ENCODE measurements at places on chromosomes 2 and 18.

GRCh38 chr2:167814881-167815718 is 432.3 kb downstream of the STK39 start:
- no peak for DNase-seq

GRCh38 chr2:200077210-200077650 is 121.8 kb downstream of the MAIP1 start:
- no peak for DNase-seq

GRCh38 chr2:26491563-26492167 is 13.7 kb upstream of the OTOF start:
- no peak for DNase-seq

DNA sequence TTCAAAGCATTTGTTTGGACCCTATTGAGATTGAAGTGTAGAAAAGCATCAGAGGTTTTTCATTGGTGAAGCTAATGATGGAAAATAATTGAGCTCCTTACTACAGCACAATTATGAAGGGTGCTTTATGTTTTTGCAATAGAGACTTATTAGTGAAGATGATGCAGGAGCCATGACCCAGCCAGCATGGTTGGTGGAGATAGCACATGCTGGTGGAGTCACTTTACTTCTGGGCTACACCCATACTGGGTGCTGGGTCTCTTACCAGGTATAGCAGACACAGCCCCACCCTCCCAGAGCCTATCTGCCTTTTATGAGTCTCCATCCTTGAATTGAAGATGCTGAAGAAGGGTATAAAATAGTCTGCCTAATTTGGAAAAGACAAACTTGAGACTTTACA is 3.6 kb downstream of the ACP1 start:
- no peak for DNase-seq

DNA sequence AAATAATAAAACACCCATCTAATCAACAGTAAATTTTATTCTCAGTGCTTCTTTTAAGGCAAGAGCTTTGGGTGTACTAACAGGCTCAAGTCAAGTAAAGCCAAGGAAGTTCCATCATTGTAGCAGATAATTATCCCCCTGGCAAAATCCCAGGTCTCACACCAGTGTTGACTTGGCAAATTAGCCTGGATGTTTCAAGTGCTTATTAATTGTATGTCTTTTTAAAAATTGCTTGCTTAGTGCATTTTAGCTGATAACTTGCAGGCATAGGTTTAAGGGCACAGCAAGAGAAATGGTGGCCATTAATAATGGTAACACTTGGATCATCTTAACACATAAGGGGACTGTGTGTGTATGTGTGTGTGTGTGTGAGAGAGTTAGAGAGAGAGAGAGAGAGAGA is 42.0 kb upstream of the FMNL2 start:
- no peak for DNase-seq

DNA sequence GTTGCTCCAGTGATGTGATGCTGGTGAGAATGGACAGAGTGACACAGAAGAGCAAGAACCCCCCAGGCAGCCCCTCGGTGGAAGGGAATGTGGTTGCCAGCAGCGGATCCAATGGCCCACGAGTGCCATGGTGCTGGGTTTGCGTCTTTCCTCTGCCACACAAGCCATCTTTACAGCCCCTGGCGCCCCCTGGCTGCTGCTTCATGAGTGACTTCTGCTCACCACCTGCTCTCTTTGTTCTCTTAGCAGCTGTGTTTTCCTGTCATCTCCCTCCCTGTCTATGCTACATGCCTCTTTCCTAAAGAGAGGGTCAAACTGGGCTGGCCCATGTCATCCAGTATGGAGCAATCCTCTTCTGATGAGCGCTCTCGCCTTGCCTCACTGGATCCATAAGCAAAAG is 300.0 kb upstream of the SMIM21 start:
- peak; percentile 24 for DNase-seq

GRCh38 chr2:24471662-24472061 is 19.4 kb upstream of the NCOA1 start:
- no peak for DNase-seq

- no peak for DNase-seq
Observed at GRCh38 chr2:112889976-112890375, 21.0 kb upstream of the IL37 start.

DNA sequence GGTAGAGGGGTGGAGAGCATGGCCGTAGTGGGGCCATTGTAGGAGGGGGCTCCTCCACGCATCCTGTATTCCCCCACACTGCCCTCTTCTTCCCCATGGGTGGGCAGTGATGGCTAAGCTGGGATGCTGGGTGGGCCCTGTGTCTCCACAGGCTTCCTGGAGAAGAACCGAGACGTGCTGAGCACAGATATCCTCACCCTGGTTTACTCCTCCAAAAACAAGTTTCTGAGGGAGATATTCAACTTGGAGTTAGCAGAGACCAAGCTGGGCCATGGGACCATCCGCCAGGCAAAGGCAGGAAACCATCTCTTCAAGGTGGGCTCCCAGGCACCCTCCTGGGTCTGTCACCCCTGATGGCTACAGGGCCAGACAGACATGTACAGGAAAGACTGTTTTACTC is 52.8 kb downstream of the MYO7B start:
- no peak for DNase-seq

GRCh38 chr2:190178066-190178722 is 115.7 kb upstream of the MSTN start:
- DNase-seq: no peak

DNA sequence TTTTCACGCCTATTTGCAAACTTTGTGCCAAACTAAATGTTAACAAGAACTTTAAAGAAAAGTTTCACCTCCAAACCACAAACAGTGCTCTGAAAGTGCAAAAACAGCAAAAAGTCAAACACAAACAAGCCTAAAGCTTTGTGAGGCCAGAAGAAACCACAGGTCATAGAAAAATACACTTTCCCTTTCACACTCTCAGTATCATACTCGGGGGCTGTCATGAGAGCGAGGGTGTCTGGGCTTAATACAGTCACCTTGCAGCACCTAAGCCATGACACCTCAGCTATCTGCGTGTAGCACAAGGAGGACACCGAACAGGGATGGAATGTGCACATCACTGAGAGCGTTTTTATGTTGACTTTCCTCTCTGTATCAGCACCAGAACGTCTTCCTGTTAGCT is 26.6 kb upstream of the SEH1L start:
- peak; percentile 44 for DNase-seq

GRCh38 chr18:77711096-77711495 is 461.4 kb downstream of the GALR1 start:
- DNase-seq: no peak

DNA sequence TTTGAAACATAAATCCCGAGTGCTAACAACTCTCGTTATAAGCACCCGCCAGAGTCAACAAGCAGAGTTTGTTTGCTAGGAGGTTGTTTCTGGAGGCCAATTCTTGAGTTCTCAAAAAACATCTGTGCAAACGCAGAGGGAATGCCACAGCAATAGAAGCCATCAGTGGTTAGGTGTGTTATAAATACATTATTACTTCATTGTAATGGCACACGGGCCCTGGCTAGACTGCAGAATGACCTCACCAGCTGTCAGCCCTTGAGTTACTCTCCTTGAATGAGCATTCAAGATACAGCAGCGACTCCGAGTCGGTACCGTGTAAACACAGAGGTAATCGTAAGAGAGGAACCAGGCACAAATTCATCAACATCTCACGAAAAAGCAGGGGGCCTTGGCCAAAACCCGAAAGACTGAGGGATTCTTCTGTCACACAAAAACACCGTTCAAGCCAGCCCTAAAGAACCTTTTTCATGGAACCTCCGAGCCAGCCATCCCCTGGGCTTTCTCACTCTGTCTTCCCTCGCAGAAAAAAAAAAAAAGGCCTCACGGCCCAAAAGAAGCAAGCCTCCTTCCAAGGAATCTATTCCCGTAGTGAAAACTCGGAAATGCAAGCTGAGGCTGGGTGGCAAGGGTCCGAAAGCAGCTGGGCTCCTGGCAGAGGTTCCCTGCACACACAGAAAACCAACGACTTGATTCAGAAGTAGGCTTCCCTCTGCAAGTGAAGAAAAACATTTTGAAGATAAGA is 133.7 kb upstream of the MEIS1 start:
- DNase-seq: no peak

- no peak for DNase-seq
Observed at GRCh38 chr2:191922736-191923651, 76.1 kb upstream of the CAVIN2 start.

DNA sequence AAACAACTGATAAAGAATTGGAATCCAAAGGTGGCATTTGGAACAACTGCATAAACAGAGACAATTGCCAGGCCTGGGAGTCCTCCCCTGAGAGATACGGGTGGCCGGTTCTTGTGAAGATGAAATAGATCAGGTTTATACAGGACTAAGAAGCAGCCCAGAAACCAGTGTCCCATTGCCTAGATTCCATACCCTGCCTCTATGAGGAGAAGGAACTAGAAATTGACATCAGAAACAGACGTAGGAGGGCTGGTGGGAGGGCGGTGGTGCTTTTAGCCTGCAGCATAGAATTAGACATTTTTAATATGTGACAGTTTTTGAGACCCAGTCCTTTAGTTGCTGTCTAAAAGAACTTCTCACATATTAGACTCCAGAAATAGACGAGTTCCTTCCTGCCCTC is 11.8 kb upstream of the SH3BP4 start:
- DNase-seq: no peak

DNA sequence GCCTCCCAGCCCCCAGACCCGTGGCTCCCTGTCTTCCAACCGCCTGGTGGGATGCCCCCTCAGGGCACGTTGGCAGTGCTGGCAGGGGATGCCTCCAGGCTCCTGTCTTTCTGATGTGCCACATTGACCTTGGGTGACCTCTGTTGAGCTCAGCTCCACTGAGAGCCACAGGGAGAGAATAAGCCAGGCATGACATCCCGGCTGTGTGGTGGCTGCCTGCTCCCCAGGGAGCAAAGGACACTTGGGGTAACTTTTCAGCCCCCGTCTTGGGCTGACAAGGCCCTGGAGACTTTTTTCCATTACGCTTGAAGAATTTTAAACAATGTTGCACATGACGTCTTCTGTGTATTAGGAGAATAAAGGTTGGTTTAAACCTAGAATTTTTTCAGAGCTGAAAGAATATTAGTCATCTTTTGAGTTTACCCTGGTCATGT is 246.0 kb downstream of the TSN start:
- no peak for DNase-seq

DNA sequence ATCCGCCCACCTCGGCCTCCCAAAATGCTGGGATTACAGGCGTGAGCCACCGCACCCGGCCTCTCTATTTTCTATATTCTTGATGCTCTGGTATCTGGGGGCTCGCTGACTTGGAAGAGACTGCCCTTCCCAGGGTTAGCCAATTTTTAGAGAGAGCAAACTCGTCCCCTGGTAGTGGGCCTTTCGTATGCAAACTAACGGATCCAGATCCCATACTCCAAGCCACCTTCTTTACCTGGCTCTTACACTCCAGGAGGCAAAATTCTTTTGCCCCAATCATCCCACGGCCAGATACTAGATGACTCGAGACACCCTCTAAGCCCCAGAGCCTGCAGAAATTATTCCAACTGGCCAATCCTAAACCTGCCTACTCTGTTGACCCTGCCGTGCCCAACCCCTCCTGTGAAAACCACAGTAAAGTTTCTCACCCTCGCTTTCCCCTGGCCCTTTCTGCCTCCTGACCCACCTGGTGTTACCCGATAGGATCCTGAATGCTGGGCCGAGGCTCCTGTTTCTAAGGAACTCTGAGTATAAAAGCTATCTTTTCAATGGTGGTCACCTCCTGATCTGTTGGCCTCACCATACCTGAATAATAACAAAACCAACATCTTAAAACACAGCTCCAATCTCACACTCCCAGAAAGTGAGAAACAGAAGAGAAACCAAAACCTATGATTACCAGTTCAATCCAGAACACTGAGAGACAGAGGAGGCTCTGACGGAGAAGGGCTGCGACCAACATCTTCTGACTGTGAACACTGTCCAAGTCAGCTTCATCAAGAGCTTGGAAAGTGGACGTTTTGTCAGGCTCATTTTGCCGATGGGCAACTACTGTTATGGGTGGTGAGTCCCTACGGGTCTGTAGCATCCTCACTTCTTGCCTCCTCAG is 57.6 kb upstream of the ZNF532 start:
- no peak for DNase-seq

DNA sequence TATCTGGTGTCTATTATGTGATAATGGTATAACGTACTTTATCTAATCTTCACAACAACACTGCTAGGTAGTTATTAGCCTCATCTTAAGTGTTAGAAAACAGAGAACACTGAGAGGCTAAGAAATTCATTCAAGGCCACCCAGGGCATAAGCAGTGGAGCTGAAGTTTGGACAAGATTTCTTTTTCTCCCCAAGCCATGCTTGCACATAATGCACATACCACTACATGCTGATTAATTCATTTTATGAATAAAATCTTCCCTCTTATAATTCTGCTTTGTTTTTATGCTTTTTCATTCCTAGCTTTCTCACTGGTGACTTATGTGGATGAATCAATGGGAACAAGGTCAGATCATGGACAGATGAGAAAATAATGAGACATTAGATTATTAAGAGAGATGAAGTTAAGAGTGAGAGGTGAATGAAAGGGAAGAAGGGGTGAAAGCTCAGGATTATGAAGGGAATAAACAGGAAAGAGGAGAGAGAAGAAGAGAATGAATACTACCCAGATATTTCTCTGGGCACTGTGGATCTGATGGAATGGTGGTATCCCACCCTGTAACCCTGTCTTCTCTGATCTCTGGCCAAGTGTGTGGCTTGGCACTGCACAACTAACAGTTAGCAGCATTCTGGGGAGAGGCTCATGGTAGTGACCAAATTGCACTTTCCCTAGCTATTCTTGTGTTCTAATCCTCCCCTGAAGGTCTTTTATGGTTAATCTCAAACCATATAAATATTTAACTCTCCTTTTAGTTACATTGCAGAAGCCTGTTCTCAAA is 17.7 kb upstream of the GALNT3 start:
- DNase-seq: no peak

Data from stimulated activated CD4-positive, alpha-beta T cell treated with anti-CD3 and anti-CD28 coated beads, Interleukin-1b, Interleukin-23, amount 100 ng/mL, for 48 hours (primary cell).